Mucosa of gallbladder (tissue), 1 donor: ENCODE measurements at places on chromosomes 6 and 20. TPM values are rescaled to one million over a fixed set of nuclear protein-coding genes. Genes with fewer than 3 reads are reported as not detected.

Gene RIOK1
- 12.9 TPM for total RNA-seq

DNA sequence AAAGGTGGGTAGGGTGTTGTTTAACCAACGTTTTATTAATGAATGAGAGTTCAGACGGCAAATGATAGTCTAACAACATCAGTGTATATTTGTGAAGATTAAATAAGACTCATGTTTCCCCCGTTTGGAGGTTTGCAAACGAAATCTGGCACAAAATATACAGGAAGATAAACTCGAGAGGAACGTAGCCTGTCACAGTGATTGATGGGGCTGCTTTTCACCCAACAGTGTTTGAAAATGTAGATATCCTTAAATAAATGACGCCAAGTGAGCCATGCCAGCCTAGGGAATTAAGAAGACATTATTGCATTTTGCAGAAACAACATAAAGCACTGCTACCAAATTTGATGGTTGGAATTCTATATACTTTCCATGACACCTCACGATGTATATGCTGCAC lies 696.5 kb upstream of the FLRT3 start:
- DNase-seq: no peak

- DNase-seq: no peak
These were observed 1.0 kb downstream of the GMEB2 start for GRCh38 chr20:63625771-63626423.

GRCh38 chr6:41477572-41477971 lies 68.6 kb upstream of the FOXP4 start:
- DNase-seq: no peak

- no peak for DNase-seq
These were observed 31.1 kb downstream of the TFAP2B start for GRCh38 chr6:50849796-50850180.

- DNase-seq: peak; percentile 46
These were observed 55.0 kb upstream of the HLA-A start for GRCh38 chr6:29887330-29887818.

DNA sequence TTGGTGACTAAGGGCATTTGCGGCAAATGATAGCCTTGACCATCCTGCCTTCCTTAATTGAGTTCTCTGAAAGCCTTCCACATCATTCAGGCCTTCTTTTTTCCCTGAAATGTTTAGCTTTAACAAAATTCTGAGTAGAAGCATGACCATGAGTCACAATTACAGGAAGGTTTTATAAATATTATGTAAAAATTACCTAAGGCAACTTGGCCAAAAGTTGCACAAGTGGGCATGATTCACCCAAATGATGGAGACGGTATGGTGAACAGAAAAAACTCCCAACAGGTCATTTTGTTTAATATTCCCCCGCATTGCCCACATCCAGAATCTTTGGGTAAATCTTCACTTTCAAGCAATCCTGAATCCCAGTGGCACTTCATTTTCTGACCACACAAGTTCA lies 37.0 kb downstream of the MC3R start:
- DNase-seq: no peak

- DNase-seq: no peak
These were observed 42.4 kb upstream of the EMILIN3 start for GRCh38 chr20:41408986-41409385.

Gene IRAK1BP1
- total RNA-seq: 7.5 TPM

- no peak for DNase-seq
These were observed 15.1 kb upstream of the AFDN start for GRCh38 chr6:167811442-167812087.

DNA sequence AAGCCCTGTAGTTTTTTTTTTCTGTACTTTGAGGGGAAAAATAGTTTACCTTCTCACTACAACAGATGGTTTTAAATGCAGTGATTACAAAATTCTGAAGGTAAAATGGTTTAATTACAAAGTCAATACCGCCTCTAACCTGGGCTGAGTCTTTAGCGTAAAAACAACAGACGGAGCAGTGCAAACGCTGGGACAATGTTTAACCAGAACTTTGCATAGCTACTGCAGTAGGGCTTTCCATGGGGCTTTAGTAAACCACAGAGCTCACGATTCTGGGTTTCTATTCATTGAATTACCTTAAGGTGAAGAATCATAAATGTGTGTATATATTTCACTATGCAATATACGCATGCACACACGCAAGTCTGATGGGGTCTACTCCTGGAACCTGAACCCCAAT lies 77.9 kb downstream of the RFX6 start:
- DNase-seq: peak; percentile 33

GRCh38 chr6:126811321-126811720 lies 307.1 kb upstream of the RSPO3 start:
- no peak for DNase-seq

DNA sequence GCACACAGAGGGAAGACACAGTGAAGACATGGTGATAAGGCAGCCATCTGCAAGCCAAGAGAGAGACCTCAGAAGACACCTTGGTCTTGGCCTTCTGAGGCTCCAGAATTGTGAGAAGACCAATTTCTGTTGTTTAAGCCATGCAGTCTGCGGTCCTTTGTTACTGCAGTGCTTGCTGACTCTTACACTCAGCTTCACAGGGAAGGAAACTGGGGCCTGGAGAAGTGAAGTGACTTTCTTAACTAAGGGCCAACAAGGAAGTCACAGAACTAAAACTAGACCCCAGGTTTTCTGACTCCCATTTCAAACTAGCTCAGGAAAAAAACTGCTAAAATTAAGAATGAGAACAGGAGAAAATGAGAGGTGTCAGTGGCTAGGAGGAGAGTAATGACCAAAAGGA lies 74.3 kb downstream of the TNFRSF21 start:
- no peak for DNase-seq

- no peak for DNase-seq
These were observed 688 bp downstream of the COMMD7 start for GRCh38 chr20:32742322-32743236.

DNA sequence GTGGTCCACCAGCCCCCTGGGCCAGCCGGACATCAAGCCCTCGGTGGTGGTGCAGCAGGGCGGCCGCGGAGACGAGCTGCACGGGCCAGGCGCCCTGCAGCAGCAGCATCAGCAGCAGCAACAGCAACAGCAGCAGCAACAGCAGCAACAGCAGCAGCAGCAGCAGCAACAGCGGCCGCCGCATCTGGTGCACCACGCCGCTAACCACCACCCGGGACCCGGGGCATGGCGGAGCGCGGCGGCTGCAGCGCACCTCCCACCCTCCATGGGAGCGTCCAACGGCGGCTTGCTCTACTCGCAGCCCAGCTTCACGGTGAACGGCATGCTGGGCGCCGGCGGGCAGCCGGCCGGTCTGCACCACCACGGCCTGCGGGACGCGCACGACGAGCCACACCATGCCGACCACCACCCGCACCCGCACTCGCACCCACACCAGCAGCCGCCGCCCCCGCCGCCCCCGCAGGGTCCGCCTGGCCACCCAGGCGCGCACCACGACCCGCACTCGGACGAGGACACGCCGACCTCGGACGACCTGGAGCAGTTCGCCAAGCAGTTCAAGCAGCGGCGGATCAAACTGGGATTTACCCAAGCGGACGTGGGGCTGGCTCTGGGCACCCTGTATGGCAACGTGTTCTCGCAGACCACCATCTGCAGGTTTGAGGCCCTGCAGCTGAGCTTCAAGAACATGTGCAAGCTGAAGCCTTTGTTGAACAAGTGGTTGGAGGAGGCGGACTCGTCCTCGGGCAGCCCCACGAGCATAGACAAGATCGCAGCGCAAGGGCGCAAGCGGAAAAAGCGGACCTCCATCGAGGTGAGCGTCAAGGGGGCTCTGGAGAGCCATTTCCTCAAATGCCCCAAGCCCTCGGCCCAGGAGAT lies 1.0 kb downstream of the POU3F2 start:
- no peak for DNase-seq

Gene TUBB1
- total RNA-seq: 0.09 TPM
